Stimulated activated CD8-positive, alpha-beta memory T cell treated with anti-CD3 and anti-CD28 coated beads, Interleukin-4, amount 100 ng/mL, for 24 hours (primary cell): ENCODE measurements at places on chromosomes 2 and 18.
A peak's percentile ranks its signal among the peaks of the same experiment; 100 is the strongest.

DNA sequence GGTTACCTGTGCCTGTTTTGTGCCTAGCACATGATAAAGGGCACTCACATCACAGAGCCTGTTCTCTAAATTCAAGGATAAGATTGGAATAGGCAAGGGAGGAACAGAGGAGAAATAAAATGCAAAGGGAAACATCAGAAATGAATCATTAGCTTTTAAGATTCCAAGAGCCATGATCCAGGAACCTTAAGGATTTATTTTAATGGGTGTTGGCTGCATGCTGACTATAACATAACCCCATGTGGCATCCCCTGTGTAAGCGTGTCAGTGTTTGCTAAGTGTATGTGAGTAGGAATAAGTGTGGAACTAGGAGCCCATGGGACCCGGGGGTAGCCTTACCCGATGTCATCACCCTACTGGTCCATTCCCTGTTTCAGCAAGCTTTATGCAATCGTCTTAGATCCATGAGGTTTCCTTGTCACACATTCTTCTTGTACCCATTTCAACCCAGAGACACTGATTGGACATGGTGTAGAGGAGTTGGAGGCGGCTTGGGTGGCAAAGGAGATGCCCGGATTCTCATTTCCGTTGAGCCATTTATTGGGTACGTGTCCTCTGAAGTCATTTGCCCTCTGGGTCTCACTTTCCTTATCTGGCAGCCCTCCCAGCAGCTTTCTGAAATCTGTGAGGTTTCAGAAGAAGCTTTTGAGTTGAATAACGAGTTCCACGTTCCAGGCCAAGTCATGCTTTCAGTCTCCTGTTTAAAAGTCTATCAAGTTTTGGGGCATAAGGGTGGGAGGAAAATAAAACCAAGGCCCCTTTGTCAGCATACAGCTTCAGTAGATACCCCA lies 117.0 kb downstream of the MGAT5 start:
- no peak for DNase-seq

DNA sequence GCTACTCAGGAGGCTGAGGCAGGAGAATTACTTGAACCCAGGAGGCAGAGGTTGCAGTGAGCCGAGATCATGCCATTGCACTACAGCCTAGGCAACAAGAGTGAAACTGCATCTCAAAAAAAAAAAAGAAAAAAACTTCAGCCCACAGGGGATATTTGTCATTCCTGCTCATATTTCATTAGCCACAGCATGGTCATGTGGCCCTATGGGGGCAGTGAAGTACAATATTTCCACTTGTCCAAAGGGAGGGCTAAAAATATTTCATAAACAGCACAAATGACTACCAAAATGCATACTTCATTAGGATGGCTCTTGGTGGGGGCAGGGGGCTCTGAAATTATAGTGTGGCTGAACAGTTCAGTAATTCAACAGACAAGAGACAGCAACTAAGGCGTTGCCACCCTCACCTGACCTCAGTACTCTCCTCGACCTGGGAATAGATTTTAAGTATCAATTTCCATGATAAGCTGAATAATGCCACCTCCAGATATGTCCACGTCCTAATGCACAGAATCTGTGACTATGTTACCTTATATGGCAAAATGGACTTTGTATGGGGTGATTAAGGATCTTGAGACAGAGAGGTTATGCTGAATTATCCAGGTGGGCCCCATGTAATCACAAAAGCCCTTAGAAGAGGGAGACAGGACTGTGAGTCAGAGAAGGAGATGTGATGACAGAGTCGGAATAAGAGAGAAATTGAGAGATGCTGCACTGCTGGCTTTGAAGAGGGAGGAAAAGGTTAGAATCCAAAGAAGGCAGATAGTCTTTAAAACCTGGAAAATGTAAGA lies 158.2 kb upstream of the CRIM1 start:
- no peak for DNase-seq

DNA sequence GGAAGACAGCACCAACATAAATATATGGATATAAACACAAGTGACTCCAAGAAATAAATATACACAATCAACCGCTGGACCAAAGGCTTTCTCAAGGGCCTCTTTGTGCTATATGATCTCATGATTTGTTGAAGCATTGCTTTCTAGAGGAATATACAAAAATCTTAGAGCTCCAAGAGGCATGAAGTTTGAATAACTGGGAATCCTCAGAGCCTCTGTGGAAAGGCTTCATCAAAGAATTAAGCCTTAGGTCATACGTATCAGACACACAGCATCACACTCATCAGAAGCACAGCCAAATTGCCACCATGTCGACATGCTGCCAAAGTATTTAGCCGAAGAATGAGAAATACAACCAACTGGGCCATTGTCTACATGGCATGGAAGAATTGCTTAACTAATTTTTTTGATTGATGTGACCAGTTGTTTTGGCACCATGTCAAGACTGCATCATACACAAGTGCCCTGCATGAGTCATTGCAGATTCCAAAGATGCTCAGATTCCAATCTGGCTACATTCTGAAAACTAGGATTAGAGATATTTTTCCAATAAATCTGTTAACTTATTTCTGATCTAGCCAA lies 860.6 kb upstream of the ZEB2 start:
- DNase-seq = no peak

DNA sequence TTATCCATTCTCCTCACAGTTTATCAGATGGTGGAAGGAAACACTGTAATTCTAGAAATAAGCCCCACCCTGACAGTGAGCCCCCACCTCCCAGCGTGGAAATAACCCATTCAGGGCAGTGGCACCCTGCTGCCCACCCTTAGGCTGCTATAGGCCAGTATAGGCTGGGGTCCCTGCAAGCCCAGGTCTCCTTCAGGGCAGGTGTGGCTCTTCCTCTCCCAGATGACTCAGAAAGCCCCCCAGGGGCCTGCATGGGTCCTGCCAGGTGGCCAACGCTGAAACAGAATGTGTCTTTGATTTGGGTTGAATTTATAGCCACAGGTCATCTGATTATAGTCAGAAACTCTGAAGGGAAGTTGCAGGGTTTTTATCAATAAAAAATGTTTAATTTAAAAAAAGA lies 136.4 kb downstream of the SH3RF3 start:
- no peak for DNase-seq

GRCh38 chr2:146271131-146271831 lies 1573.5 kb upstream of the ACVR2A start:
- DNase-seq = no peak

DNA sequence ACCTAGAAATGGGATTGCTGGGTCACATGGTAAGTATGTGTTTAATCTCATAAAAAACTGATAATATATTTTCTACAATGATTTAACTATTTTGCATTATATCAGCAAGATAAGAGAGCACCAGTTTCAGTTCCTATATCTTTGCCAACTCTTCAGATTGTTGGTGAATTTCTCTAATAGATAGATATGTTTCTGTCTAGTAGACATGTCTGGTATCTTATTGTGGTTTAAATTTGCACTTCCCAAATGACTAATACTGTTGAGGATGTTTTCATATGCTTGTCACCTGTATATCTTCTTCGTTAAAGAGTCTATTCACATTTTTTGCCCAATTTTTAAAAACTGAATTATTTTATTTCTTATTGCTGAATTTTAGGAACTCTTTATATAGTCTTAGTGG lies 113.8 kb upstream of the UXS1 start:
- no peak for DNase-seq

- DNase-seq = peak; percentile 30
These were observed 23.9 kb downstream of the PECR start for GRCh38 chr2:216057688-216058193.

GRCh38 chr2:142868229-142868762 lies 9.2 kb upstream of the KYNU start:
- no peak for DNase-seq

- no peak for DNase-seq
These were observed 110.6 kb upstream of the FAM136A start for GRCh38 chr2:70412294-70413070.

DNA sequence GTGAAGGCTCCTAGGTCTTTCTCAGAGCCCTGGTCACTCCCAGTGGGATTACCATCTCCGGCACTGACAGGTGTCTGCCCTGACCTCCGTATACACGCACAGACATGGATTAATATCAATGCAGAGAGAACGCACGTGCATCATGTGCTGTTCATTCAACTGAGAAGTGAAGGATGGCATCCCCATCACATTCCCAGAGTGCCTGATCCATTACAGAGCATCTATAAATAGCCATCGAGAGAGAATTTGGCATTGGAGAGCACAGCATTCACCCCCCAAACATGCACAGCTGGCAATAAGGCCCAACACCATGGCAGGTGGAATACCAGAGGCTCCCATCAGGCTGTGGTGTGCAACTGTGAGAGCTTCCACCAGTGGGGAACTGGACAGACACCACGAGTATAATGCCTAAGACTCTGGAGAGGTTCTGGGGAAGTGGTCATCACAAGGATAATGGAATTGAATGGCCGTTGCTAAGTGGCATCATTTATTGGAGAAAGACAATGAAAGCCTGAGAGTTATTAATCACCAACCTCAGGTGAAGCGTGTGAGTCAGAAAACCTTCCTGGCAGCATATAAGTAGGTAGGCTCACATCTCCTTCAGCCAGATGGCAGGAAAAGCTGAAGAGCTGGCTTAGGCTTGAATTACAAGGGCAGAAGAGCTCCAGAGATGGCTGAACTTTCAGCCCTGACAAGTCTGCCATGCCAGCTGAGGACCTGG lies 244.5 kb upstream of the ID2 start:
- no peak for DNase-seq

- no peak for DNase-seq
These were observed 984.5 kb downstream of the TSN start for GRCh38 chr2:122739732-122740593.

GRCh38 chr2:148917431-148917830 lies 42.4 kb downstream of the KIF5C start:
- no peak for DNase-seq
